ENCODE measurements at places on chromosomes 7 and 10.

- DNase-seq, result no peak
These were observed 108.2 kb upstream of the NFE2L3 start for GRCh38 chr7:26043801-26044200.

GRCh38 chr7:70042533-70042932, 444.3 kb downstream of the AUTS2 start:
- no peak for DNase-seq

- DNase-seq, result no peak
These were observed 106.2 kb upstream of the NEBL start for GRCh38 chr10:21003240-21003822.

GRCh38 chr10:35268323-35268722, 68.0 kb upstream of the CCNY start:
- DNase-seq, result no peak

GRCh38 chr10:48439581-48440041, 133.1 kb downstream of the MAPK8 start:
- no peak for DNase-seq

DNA sequence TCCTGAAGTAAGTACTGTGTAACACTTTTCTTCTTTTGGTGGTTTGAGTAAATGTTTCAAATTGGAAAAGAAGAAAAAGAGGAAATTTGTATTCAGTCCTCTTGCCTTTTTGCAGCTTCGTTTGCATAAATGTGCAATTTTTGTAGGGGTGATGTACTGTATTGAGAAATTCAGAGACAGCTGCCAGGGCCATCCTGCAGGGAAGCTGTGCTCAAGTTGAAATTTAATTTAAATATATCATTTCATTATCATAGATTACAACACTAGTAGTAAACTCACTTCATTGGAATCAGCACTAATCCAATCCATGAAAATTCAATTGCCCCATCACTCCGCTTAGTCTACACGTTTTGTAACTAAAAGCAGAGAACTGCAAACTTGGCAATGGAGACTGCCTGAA, 415.4 kb downstream of the DNAJB9 start:
- no peak for DNase-seq

DNA sequence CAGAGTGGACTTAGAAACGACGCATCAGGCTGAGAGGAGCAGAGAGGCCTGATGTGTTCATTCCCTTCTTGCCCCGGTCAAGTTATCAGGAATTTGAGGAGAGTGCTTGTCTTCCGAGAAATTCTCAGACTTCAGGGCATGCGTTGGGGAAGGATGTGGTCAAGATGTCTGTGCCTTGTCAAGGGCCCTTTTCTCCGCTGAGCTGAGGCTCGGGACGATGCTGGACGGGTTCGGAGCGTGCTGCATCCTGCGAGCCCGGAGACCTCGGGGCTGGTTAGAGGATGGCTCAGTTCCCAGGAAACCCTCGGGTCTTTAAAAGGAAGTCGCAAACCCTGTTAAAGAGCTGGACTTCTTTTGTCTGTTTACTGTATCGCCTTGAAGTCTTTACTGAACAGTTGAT, 325.4 kb downstream of the ADARB2 start:
- DNase-seq, result no peak

GRCh38 chr7:144738708-144739314, 97.0 kb downstream of the TPK1 start:
- DNase-seq, result no peak

GRCh38 chr10:94219829-94220228, 142.9 kb downstream of the NOC3L start:
- no peak for DNase-seq

DNA sequence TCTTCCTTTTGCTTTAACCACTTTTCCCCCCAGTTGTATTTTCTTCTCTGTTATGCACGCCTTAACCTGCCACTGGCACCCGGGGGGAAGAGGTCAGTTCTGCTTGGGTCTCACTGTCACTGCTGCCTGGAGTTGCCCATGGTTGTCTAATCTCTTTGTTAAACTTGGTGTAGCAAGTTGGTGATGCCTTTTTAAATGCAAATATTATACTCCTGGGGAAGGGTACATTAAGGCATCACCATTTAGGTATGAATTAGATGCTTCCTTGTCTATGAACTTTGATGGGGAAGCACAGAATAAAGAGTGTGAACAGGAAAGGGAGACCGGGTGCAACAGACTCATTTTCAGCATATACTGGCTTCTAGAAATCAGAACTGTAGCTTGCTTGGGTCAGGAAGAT, 9.1 kb upstream of the SORCS3 start:
- no peak for DNase-seq

- no peak for DNase-seq
These were observed 45.6 kb upstream of the TRIL start for GRCh38 chr7:29003703-29004102.

- DNase-seq, result no peak
These were observed 119.0 kb upstream of the SORCS3 start for GRCh38 chr10:104521901-104522694.

GRCh38 chr10:77873536-77874380, 52.8 kb downstream of the DLG5 start:
- no peak for DNase-seq

DNA sequence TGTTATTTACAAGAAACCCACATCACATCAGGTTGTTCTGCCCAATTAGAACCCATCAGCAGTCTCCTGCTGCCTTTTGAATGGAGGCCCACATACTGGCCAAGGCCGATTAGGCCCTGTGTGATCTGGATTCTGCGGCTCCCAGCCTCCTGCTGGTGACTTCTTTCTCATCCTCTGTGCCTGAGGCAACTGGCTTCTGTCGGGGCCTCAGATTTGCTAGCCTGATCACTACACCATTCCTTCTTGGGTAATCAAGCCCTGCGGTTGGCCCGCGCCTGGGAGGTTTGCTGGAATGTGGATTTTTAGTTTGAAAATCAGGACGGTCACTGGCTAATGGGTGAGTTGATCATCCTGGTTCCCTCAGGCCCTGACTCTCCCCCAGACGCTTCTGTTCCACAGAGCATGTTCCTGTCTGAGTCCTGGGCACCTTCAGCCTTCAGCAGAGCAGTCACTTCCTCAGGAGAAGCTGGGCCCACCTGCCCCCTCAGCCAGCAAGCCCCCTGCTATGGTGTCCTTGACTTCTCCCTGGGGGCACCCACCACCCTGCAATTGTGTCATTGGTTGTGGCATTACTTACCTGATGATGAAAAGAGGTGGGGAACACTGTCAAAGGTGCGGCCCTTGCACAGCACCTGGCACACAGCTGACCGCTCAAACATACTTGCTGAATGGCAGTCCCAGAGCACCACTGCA, 207.6 kb downstream of the PHTF2 start:
- no peak for DNase-seq

DNA sequence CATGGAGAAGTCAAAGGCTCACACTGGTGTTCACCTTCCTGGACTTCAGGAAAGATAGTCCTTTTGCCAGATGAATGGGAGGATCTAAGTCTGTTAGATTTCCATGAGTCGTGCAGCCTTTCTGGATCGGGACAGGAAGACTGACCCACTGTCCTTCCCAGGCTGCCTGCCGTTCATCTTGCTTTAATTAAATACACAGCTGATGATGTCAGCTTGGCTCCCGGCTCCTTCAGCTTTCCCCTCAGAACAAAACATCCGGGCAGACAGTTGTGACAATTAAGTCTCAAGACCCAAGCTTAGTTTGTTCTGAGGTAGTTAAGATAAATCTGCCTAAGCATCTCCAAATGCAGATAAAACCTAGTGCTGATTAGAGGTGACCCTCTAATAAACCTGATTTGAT, 58.6 kb downstream of the AUTS2 start:
- DNase-seq, result no peak

DNA sequence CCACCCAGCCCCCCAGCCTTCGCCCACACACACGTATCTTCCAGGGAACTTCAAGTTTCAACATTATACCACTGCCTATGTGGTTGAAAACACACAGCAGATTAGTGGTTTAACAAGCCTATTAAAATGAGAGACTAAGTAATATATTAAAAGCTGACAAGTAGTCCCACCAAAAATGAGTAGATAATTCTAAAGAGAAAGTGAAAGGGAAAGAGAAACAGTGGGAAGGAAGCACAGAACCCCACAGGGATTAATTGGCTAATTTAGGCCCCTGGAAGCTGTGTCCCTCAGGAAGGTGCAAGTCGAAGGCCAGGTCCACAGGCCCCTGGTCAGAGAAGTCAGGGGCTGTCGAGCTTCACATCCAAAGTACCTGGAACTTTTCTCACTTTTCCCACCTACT, 210.5 kb upstream of the YAE1 start:
- DNase-seq, result no peak

GRCh38 chr7:31550432-31550831, 36.5 kb downstream of the ITPRID1 start:
- no peak for DNase-seq

DNA sequence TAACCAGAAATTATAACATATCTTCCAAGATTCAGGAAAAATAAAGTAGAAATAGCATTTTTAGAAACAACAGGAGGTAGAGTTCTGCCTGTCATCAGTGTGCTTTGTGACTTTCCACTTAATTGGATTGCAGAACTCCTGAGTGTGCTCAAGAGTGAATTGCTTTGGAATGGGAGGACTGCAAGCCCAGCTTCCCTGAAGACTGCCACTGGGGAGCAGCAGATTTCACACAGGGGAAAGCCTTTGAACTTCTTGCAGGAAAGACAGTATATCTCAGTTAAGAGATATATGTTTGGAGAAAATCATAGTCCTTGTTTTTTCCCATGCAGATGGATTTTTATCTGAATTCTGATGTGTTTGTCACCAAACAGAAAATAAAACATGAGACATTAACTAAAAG, 124.5 kb downstream of the TMEM168 start:
- DNase-seq, result no peak

- no peak for DNase-seq
These were observed 28.5 kb upstream of the LRRC72 start for GRCh38 chr7:16498122-16498521.

GRCh38 chr10:1567742-1568495, 169.4 kb downstream of the ADARB2 start:
- DNase-seq, result no peak

DNA sequence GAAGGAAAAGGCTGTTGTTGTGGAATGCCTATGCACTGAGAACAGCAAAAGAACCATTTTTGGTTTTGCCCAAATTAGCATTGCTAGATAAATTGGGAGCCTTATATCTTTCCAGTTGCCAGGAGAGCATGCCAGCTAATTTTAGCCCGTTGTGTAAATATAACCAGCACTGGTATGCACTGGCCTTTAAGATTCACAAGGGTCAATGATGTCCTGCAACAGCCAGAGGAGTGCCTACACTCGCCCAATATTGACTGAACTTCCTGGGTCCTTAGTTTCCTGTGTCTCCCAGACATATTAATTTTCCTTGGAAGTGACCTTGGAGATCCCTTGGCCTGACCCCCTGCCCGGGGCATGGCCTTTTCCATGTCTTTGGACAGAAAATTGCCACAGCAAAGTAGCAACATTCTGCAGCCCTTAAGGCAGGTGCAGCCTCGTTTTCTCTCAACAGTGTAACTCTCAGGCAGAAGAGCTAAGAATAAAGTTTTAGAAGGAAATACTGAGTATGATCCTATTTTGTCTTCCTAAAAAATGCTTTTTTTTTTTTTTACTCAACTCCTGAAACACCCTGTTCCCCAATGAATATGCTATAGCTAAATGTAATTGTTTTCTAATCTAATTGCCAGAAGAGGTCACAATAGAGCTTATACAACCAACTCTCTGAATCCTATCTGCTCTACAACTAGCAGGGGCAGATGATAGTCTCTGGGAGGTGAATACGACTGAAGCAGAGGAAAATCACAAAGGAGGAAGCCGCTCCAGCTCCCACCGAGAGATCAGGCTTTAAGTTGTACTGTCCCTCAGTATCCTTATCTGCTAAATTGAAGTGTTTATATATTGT, 131.9 kb upstream of the PCGF5 start:
- DNase-seq, result no peak

GRCh38 chr7:120733143-120733542, 124.8 kb downstream of the TSPAN12 start:
- no peak for DNase-seq

- DNase-seq, result no peak
These were observed 119.3 kb downstream of the NRP1 start for GRCh38 chr10:33215154-33215553.

DNA sequence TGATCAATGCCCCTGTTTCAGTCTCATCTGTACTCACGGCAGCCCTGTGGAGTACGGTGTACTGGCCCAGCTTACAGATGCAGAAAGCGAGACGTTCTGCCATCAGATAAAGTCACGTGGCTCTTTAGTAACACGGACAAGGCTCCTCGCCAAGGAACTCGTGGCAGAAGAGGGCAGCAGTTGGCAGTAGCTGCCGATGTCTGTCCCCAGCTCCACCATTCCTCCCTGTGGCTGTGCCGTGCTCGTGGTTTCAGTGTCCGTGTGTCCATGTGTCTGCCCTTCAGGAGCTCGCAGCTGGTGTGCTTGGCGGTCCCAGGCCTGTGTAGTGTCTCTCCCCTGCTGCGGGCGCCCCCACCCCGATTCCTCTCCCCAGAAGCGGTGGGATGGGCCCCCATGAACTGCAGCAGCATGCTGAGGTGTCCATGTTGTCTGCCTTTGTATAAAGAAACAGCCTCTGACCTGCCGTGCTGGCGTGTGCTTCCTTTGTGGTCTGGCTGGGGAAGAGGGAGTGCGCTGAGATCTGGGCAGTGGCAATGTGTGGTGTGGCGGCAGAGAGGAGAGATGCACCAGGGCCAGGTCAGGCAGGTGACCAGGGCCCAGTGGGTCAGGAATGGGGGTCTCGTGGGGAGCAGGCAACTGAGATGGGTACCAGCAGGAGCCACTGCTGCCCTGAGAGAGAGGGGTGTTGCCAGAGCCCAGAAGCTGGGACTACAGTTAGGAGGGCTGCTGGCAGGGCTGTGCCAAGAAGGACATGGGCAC, 9.8 kb downstream of the RHBDD2 start:
- DNase-seq, result no peak

DNA sequence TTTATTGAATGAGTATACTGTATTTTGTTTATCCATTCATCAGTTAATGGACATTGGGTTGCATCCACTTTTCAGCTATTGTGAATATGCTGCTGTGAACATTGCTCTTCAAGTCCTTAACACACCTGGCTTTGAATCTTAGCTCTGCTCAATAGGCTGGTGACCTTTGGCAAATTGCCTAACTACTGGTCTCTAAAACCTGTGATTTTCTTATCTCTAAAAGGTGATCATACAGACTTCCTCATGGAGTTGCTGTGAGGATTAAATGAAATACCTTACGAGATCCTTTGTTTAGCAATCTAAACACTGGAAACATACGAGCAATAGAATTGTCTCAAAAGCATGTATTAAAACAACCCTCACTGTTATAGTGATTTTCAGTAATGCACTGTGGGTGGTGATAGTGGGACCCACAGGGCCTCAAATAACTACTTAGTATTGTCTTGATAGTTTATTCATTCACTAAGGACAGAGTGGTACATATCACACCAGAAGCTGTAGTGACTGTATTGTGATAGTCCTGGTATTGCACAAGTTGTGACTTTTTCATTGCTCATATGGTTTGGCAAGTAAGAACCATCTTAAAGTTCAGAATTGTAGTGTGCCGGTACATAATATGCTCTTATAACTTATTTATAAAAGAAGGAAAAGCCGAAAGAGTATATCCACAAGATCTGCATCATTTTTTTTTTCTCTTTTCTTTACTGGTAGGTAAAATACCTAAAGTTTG, 257.6 kb downstream of the EXOC4 start:
- DNase-seq, result no peak

GRCh38 chr7:151857412-151857811, 19.5 kb downstream of the PRKAG2 start:
- no peak for DNase-seq

Measured in activated T-helper 9 cell treated with anti-CD3 and anti-CD28 coated beads, Interleukin-2, amount 50 U/mL, for 16 hours (primary cell).